ENCODE measurements at places on chromosomes 4 and X. TPM values are rescaled to one million over a fixed set of nuclear protein-coding genes. Genes with fewer than 3 reads are reported as not detected.

Gene GRIA3
- polyA plus RNA-seq, result 2.2 TPM

Gene IGBP1
- polyA plus RNA-seq, result 86.7 TPM

Gene HELT
- polyA plus RNA-seq, result not detected

GRCh38 chr4:168536448-168536847 lies 39.6 kb downstream of the PALLD start:
- no peak for DNase-seq

GRCh38 chrX:30665471-30665870 lies 12.2 kb downstream of the GK start:
- DNase-seq, result no peak

- no peak for DNase-seq
Observed at GRCh38 chrX:130715299-130715698, 187.7 kb downstream of the ENOX2 start.

DNA sequence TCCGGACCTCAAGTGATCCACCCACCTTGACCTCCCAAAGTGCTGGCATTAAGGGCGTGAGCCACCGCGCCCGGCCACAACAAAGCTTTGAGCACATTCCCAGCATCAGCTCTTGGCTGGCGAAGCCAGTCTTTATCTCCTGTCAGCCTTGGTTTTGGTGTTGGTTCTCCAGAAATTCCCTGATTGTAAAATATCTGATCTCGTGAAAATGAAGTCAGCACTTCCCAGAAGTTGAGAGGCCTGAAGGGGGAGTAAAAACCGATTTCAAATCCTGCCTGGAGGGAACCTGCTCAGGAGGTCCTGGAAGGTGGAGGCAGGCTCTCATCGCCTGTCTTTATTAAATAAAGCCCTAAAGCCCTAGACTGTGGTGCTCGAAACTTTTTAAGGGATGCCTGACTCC lies 33.6 kb downstream of the PTTG2 start:
- no peak for DNase-seq

DNA sequence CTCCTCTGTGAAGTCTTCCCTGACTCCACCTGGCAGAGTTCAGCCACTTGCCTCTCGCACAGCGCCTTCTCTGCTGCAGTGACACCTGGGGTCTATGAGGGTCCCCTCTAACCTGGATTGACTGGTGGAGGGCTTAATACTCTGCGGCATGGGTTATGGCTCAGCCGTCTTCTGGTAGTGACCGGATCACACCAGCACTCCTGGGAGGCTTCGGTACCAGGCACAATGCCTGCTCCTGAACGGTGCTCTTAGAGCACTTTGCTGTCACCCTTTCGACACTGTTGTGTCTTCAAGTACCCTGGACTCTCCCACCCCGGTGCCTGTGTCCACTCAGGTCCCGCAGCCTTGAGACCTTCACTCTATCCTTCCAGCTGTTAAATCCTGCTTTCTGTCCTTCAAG lies 50.0 kb downstream of the C4orf50 start:
- DNase-seq, result no peak

GRCh38 chrX:370963-371745 lies 15.6 kb downstream of the PPP2R3B start:
- no peak for DNase-seq
